ENCODE measurements at places on chromosomes 12 and 14.

- no peak for DNase-seq
Measured at GRCh38 chr14:90426031-90426540, 29.3 kb downstream of the CALM1 start.

GRCh38 chr12:18323159-18323558, 61.8 kb downstream of the PIK3C2G start:
- no peak for DNase-seq

DNA sequence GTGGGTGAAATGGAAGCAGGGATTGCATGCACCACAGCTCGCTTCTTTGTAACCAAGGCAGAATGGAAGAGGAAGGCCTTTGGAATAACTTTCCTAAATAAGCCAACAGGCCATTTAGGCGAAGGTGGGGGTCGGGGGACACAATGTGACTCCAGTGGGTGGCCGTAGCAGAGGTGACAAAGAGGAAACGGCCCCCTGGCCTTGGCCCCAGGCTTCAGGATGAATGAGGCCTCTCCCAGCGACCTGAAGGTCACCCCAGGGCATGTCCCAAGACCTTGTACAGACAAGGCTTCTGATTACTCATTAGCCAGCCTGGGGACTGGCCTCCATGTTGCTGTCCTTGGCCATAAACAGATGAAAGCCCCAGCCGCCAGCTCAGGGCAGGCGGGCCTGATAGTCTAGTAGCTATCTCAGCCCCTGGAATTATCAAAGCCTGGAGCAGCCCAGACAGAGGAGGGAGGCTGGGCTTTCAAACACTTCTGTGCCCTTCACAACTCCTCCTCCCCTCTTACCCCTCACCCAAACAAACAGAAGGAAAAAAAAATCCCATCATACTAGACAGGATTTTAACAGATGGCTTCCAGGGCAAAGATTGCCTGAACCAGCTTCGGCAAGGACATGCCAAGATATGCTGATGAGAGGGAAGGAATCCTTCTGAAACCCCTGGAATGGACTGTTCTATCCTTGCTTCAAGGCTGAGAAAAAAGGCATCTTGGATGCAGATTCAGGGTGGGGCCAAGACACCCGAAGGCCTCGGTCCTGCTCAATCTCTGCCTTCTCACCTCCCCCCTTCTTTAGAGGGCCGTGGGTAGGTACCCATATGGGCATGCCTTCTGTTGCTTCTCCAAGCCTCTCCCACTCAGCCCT, 142.3 kb upstream of the PARP11 start:
- DNase-seq, result no peak

DNA sequence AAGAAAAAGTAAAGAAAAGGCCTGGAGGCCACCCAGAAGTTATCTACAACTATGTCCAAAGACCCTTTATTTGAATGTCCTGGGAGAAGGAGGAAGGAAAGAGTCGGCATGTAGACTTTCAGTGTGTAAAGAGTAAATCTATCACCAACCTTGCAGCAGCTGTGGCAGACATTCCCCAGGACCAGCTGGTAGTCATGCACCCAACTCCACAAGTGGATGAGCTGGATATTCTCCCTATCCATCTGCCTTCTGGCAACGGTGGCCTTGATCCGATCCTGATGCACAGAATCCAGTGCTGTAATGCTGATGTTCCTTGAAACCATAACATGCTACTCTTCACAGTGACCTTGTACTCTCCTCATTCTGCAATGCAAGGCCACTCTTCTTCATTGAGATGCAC, 27.3 kb downstream of the KRT76 start:
- DNase-seq, result no peak

GRCh38 chr12:21296751-21297406, 37.8 kb downstream of the SLCO1A2 start:
- no peak for DNase-seq

DNA sequence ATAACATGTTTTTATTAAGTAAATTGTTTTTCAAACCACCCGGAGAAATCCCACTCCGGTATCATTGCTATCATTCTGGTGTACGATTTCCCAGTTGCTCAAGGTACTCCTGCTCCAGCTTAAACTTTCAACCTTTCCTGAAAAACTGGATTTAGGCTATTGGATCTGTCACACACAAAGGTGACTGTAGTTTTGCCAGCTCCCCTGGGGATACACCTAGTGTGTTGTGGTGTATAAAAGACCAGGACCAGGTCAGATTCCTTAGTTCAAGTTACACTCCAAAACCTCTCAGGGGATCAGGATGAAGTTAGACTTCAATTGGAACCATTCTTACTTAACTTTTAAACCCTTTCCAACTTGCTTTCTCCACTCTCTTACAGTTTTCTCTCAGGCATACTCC, 303.9 kb downstream of the NOVA1 start:
- DNase-seq, result no peak

DNA sequence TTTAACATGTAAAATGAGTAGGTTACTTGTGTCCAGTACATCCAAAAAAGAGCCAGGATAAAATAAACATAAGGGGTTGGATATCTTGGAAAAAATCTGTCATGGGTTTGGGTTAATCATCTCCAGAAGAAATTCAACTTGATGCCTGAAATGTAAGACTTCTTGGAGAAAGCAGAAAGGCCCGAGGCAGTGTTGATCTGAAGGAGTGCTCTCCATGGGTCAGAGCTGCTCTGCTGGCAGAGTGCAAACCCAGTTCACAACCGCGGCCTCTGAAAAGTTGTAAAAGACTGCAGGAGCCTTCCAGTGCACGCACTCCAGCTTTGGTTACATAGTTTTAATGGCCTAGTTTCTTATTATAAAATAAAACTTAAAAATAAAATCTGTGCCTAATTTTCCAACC, 97.3 kb upstream of the ALX1 start:
- DNase-seq, result no peak

DNA sequence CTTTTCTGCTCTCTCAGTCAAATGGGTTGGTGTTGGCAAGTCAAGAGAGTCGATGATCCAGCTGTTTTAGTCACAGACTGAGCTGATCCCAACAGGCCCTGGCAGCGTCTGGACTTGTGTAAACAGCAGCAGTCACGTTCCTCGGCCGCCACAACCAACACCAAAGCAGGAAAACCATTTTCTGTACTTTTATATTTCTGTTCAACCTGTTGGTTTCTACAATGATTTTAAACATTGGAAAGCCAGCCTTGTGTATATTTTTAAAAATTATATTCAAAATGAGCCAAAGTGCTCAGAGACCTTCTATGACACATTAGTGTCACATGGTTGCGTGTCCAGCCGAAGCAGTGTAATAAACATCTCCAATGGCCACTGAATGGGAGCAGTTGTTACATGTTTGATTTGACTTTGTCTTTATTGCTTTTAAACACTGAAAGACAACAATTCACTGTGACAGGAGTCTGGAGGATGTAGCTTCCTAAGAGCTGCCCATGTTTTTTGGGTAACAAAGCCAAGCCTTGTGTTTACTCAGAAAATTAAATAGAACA, 5.9 kb upstream of the SIVA1 start:
- no peak for DNase-seq

DNA sequence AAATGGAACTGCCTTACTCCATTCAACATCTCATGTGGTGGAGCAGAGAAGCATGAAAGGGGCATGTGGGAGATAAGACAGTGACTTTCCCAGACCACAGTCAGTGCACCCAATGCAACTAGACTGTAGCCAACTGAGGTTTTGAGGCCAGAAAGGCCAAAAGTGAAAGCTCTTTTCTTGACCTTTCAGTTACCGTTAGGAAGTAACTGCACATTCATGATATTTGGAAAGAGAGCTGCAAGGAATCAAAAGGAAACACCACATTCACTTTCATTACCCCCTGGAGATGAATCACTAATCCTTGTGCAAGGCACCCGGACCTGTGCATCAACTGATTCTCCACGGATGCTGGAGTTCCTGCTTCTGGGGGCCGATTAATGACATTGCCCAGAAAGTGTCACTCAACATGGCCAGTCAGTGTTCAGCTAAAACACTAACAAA, 72.9 kb upstream of the ELK3 start:
- no peak for DNase-seq

DNA sequence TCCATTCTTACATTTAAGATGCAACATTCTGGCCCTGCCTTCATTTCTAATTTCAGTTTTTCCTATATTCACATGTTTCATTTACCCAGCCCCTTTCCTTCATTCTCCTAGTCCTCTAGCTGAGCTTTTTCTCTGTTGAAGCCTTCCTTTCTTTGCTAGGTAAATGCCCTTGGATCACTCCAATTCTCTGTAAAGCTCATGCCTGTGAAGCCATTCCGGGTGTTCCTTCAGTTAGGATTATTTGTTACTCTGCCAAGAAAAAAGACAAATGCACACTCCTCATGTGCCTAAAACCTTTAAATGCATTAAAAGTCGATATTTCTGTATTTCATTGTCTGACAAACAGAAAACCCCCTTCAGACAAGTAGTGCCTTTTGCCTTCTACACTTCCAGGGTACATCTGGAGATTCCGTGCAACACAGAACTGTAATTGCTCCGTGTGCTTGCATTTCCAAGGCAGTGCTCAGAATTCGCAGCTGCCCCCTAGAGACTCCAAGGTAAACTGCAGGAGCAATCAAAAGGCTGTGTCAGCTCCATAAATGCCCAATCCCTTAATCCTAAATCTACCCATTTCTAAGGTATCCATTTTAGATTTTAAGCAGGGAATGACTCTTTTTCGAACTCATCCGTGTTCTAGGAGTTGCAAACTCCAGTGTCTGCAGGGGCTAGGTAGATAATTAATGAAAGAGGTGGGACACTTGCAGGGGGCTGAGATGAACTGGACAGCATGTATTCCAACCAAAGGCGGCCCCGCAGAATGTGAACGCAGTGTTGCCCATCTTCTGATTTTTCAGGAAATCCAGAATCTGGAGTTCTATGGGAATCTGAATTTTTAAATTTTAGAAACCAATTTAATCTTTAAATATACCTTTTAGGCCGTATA, 320.2 kb downstream of the GRIN2B start:
- DNase-seq, result no peak

- DNase-seq, result no peak
Measured at GRCh38 chr14:25001601-25002000, 48.3 kb downstream of the STXBP6 start.

- DNase-seq, result no peak
Measured at GRCh38 chr12:47561746-47562145, 144.1 kb downstream of the RPAP3 start.

- no peak for DNase-seq
Measured at GRCh38 chr14:103547455-103547940, 15.0 kb downstream of the BAG5 start.

- DNase-seq, result peak; percentile 6
Measured at GRCh38 chr12:94941440-94941862, 62.0 kb downstream of the NDUFA12 start.

- no peak for DNase-seq
Measured at GRCh38 chr14:23916446-23916845, 37.1 kb upstream of the DHRS4 start.

DNA sequence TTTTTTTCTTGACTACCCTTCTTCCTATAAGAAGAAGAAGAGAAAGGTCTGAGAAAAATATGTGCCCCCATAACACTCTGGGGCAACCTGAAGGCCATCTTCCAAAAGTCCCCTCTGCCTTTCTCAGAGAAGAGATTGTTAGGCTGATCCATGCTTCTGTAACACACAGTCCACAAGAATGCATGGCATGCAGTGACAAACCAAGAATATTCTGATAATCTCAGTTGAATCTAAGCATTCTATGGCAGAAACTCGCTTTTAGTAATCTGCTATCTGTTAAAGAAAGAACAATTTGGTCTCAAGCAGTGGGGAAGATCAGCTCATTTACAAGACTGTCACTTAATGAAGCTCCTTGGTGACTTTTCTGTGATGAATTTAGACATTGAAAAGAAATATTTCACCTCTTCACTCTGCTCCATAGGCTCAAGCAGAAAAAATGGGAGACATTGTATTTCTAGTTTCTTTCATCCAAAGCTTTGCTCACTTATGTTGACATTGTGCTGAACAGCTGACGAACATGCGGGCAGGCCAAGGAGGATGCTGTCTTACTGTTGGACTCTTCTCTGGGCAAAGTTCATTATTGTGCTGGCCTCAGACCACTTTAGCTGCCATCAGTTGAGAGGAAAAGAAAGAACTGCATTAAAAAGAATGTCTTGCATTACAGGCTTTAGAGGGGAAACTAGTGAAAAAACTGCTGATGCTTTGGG, 957.1 kb downstream of the DIO2 start:
- DNase-seq, result no peak

- no peak for DNase-seq
Measured at GRCh38 chr12:58529897-58530741, 390.2 kb downstream of the LRIG3 start.

GRCh38 chr14:98685725-98686124, 586.3 kb downstream of the BCL11B start:
- DNase-seq, result no peak

GRCh38 chr12:1083151-1083888, 92.3 kb downstream of the ERC1 start:
- DNase-seq, result no peak

DNA sequence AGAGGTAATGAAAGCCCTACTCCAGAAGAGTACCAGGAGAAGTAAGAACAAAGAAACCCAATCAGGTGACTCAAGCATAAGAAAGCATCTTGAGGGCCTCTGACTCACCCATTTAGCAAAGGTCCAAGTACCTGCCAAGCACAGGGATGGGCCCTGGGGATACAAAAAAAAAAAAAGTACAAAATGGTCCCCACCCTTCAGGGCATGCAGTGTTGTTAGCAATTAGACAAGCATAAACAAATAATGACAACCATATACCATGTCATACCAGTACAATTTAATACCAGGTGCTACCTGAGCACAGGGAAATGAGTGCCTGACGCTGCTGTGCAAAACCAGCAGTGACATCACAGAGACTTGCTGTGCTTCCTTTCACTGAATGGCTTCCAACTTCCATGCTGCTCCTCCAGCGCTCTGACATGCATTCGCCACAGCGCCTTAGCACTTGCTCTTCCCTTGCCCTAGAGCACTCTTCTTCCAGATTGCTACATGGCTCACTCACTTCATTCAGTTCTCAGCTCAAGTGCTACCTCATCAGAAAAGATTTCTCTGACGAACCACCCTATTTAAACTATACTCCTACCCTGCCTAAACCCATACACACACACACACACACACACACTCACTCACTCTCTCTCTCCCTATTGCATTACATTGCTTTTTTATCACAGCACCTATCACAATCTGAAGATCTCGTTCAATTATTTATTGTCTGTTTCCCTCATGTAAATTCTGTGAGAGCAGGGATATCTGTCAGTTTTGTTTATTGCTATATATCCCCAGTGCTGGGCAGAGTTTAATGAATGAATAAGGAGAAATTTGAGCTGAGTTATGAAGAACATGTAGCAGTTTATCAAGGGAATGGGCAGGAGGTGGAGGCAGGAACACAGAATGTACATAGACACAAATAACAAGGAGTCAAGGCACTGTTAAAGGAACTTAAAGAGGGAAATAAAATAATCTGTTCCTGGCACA, 12.9 kb upstream of the EPS8 start:
- DNase-seq, result no peak

DNA sequence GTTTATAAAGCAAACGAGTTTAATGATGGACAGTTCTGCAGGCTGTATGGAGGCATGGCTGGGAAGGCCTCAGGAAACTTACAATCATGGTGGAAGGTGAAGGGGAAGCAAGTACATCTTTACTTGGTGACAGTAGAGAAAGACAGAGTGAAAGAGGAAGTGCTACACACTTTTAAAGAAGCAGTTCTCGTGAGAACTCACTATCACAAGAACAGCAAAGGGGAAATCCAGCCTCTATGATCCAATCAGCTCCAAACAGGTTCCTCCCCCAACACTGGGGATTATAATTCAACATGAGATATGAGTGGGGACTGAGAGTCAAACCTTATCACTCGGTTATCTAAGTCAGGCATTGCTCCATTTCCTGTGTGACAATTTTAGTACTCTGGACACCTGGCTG, 189.9 kb upstream of the CNTN1 start:
- DNase-seq, result no peak

GRCh38 chr14:80868260-80868659, 73.3 kb downstream of the CEP128 start:
- no peak for DNase-seq

Measured in activated CD8-positive, alpha-beta memory T cell treated with anti-CD3 and anti-CD28 coated beads for 1 hour (primary cell).